ENCODE measurements at places on chromosomes 6 and 20.

DNA sequence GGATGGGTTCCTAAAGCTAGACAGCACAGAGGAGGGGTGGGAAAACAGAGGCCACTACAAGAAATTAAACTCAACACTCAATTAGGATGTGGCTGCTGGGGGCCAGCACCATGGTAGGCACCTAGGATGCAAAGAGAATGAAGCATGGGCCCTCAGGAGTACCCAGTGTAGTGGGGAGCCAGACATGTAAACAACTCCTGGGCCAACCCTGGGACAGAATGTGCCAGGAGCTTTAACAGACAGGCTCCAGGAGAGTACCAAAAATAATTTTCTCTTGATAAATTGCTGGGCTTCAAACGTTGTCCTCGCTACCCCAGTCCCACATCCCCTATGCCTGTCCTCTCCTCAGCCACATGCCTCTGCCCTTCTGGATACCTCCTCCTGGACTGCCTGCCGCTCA lies 1.7 kb downstream of the TMEM151B start:
- no peak for DNase-seq

DNA sequence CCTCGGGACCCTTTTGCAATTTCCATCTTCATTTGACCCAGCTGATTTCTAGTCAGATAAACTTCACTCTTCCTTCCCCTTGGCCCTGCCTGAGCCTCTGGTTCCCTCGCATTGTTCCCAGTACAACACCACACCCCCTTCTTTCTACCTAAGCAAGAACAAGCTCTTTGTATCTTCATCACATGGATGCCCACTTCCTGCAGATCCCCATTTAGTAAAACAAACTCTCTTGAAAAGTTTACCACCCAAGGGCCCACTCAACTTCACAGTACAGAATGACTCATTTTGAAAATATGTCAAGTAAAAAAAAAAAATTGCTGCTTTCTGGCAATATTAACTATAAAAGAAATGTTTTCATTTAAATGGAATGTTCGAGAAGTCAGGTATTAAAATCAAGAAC lies 5.2 kb downstream of the FAXC start:
- no peak for DNase-seq

DNA sequence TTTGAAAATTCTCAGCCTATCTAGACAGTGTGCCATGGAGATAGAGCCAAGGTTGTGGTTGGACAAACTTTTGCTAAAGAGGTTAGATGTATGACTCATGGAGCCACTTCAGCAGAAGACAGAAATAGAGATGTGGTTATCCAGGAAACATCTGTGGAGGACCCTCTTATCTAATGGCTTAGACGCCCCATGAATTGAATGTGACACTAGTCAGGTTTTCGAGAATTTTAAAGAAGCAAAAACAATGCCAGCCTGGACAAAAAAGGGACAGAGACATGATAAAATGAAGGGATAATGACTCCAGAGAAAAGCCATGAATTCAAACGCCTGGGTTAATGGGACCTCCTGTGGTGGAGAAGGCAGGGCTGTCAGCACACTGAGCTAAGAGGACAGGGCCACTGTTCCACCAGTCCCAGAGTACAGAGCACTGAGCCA lies 280.5 kb downstream of the CLVS2 start:
- DNase-seq = no peak

GRCh38 chr6:159720708-159721107 lies 6.6 kb upstream of the WTAP start:
- no peak for DNase-seq

DNA sequence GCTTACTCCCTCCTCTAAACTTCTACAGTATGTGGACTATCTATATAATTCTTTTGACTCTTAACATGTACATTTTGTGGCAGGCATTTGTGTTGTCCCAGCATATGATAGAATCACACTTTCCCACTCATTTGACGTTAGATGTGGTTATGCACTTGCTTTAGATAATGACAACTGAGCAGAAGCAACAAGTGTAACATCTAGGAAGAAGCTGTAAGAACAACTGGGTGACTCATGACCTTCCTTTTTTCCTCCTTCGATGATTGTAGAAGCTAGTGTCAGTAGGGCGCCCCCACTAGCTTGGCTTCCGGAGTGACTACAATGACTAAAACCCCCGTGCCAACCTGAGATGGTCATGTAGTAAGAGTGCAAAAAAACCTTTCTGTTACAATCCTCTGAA lies 74.6 kb upstream of the CEP85L start:
- peak; percentile 67 for DNase-seq

DNA sequence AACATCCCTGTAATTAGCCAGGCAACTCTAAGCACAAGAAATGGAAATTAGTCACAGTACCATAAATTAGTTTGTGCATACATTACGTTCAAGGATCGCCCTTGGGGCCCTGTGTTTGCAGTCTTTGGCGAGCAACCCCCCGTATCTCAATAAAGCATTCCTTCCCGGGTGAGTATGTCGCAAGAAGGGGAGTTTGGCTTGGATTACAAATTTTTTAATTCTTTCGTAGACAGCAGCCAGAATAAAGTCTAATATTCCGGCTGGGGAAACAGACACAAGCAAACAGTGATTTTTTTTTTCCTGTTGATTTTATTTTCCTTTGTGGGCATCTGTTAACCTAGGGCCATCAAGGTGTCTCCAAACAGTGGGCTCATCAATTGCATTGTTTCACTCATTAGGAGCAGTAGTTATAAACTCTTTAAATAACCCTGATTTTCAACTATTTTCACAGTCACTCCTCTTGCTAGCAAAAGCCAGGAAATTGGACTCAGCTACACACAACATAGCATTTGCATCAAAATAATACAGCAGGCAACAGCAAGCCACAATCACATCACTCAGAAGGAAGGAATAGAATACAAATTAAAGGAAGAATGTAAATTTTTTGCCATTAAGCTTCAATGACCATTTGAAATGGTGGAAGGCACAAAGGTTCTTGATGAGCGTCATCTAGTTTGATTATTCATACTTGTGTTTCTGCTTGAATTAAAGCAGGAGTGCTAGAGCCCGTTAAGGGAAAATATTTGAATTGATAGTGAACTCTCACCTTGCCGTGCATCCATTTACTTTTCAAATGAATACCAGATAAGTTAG lies 85.3 kb downstream of the LINC00237 start:
- DNase-seq = no peak

- DNase-seq = no peak
These were observed 267.9 kb downstream of the COL12A1 start for GRCh38 chr6:74937936-74938335.

DNA sequence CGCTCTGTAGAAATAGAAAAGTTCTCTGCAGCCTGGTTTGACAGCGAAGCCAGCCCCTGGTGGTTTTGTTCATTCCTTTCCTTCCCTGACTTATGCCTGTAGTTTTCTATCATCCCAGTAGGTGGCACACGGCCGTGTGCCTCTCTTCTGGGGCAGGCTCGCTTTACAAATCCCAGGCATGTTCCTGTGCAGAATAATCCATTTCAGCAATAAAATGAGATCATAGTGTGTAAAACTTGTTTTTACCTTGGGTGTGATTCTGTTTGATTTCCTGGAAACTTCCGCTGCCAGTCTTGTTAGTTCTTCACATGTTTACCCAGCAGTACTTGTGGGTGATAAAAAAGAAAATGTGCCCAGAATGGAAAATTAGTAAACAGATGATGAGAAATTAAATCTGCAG lies 7.4 kb upstream of the INSM1 start:
- DNase-seq = no peak

- DNase-seq = peak; percentile 20
These were observed 1.0 kb downstream of the LRP11 start for GRCh38 chr6:149862922-149863697.

DNA sequence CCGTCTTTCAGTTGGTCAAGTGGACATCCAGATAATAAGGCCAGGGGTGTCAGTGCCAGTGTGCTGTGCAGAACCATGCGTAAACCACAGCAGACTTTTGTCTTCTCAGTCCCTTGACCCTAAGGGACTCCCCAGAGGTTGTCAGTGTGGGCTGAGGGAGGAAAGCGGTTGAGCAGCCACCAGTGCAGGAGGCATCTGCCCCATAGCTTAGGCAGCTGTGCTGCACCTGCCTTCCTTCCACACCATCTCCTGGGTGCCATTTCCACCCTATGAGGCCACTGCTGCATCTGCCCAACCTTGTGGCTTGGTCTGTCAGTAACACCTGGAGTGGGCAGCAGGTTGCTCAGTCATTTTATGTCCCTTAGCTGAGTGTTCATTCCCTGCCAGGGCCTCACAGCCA lies 26.0 kb downstream of the PRPF6 start:
- DNase-seq = no peak

GRCh38 chr20:60535211-60535610 lies 577.0 kb downstream of the CDH26 start:
- no peak for DNase-seq

DNA sequence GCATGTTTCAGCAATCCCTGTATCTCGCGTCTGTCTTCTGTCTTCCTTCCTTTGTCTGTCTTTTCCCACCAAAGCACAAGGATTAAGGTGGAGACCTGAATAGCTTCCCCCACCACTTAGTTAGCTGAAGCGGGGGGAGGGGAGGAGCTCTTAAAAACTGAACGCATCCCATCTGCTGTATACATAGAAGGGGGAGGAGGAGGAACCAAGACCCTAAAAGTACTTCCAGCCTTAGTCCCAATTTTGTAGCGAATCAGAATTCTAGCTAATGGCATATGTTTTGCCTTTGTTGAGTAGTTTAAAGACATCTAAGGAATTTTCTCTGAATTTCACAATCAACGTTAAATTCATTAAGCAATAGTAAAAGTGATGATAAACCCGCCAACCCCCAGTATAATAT lies 47.9 kb downstream of the GNAS start:
- DNase-seq = no peak

DNA sequence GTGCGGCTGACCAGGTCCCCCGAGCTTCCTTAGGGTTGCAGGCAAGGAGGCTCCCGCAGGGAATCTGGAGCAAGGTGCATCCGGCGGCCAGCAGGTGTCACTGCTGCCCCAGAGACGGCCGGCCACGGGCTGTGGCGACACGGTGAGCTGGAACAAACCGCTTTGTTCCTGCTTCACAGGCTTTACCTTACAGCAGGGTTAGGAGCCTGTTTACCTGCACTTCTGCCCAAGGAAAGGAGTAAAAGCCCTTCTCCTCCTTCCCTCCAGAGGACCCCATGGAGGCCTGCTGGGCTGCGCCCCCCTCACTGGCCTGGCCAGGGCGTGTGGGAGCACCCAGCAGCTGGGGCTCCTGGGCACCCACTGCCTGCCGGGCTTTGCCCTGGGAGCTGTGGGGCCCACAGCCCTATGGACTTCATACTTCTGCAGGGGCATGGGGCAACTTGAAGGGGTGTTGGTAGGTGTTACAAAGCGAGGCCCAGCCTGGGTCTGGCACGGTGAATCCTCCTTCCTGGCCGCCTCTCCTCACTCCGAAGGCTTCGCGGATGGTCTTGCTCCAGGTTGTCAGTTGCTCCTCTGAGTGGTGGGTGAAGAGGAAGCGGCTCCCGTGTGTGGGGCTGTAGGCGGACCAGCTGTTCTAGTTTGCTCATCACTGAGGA lies 88.4 kb downstream of the CDC5L start:
- DNase-seq = peak; percentile 54

DNA sequence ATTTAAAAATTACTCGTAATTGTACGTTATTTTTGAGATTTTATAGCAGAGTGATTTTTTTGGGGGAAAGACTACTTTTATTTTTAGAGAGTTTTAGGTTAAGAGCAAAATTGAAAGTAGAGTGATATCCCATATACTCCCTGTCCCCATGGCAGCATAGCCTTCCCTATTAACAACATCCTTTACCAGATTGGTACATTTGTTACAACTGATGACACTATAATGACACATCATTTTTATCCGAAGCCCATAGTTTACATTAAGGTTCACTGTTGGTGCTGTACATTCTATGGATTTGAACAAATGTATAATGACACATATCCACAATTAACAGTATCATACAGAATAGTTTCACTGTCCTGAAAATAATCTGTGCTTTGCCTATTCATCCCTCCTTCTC lies 1126.4 kb upstream of the CITED2 start:
- no peak for DNase-seq

GRCh38 chr6:70957284-70957617 lies 391 bp upstream of the B3GAT2 start:
- no peak for DNase-seq

DNA sequence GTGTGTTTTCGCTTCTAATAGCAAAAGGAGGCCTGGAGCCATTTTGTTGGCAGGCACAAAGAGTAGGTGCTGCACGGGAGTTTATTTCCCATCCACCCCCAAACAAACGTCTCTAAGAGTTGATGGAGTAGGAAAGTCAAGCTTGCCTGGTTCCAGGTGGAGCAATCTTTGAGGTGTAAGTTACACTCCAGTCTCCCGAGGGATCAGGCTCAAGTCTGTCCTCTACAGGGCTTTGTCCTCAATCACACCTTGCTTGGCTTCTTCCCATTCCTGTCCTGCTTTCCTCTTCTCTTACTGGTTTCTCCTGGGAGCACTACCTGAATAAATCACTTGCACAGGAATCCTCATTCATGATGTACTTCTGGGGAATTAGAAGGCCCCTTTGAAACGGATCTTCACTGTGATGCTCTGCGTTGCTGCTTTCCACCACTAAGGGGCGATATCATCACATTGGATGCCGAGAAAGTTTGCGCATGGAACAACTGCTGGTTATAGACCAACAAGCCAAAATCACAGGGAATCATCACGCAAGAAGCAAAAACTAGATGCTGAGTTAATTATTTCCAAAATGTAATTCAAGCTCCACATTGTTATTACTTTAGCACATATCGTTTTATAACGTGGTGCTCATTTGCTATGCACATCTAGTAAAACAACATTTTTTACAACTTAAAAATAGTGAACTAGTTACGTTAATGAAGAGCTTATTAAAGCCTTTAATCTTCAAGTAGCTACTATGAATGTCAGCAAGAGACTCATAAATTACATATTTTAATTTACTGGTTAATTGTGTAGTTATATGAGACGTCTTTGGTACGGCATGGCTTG lies 156.8 kb downstream of the DNAH8 start:
- DNase-seq = peak; percentile 7

DNA sequence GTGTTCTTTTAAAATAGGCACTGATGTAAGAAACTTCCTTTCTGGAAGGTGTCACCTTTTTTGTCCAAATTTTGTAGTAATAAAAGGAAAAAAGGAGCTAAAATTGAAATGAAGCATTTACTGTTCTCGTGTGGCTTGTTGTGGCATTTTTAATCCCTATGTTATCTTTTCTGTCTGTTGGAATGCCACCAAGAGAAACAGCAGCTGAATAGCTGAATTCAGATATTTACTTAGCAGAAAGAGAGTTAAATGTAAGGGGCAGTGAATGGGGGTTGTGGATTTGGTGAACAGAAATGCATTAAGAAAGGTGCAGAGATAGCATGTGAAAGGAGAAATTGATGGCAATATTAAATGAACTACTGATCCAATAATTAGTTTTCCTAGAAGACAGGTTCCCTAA lies 573.6 kb upstream of the EPHA7 start:
- no peak for DNase-seq

DNA sequence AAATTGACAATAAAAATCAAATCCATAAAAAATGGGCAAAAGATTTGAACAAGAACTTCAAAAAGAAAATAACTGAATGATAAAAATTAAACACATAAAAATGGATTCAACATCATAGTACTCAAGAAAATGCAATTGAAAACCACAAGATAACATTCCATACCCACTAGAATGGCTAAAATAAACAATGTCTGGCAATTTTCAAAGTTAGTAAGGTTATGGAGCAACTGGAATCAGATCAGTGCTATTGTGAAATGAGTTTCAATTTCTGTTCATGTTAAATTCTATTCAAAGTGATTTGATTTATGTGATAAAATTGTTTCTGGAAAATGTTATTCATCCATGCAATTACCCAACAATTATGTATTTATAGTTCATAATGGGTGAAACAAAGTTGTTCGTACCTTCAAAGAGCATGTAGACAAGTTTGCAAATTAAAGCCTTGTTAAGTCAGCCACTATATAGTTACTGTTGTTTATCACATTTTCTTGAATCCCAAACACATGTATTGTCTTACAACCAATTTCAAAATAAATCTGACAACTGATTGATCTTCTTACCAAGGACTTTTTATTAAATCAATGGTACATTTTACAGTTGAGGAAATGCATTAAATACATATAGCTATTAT lies 151.5 kb upstream of the CENPW start:
- no peak for DNase-seq

Measured in stimulated activated CD8-positive, alpha-beta memory T cell treated with anti-CD3 and anti-CD28 coated beads, Interleukin-15, amount 100 ng/mL, for 48 hours (primary cell).